ENCODE measurements at places on chromosomes 2 and 18.

DNA sequence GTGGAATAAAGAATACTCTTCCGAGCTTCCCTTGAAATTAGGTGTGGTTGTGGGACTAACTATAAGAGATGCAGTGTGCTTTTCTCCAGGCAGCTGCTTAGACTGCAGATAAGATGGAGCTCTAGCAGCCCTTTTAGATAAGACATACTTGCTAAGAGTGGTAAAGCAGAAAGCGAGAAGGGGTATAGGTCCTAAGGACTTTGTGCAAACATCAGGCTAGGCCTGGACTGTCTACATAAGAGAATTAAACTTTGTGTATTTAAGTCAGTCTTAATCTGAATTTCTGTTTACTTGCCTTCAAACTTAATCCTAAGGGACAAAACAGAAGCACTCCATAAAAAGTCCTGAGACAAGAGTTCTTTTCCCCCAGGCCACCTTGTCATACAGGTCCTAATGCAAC, 218.9 kb downstream of the RAB3GAP1 start:
- no peak for DNase-seq

DNA sequence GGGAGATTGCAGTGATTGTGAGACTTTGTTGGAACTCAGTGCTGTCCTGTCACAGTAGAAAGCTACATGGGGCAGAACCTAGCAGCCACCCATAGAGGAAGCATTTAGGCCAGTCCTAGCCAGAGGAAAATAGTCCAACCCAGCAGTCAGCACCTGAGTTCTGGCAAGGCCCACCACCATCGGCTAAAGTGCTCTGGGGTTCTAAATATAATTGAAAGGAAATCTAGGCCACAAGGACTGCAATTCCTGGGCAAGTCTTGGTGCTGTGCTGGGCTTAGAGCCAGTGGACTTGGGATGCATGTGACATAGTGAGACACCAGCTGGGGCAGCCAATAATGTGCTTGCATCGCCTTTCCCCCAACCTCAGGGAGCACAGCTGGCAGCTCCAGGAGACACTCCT, 28.9 kb upstream of the ACTR2 start:
- no peak for DNase-seq

DNA sequence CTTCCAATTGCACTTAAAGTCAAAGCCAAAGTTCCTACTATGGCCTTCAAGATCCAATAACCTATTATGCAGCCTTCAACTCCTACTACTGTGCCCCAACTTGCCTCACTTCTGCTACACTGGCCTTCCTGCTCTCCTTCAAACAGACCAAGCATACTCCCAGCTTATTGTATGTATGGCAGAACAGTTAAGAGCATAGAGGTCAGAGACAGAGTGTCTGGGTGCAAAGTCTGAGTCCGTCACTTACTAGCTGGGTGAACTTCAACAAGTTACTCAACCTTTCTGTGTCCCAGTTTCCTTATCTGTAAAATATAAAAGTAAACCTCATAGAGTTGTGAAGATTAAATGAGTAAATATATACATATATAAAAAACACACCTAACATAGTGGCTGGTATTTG, 37.2 kb downstream of the YES1 start:
- DNase-seq: no peak

DNA sequence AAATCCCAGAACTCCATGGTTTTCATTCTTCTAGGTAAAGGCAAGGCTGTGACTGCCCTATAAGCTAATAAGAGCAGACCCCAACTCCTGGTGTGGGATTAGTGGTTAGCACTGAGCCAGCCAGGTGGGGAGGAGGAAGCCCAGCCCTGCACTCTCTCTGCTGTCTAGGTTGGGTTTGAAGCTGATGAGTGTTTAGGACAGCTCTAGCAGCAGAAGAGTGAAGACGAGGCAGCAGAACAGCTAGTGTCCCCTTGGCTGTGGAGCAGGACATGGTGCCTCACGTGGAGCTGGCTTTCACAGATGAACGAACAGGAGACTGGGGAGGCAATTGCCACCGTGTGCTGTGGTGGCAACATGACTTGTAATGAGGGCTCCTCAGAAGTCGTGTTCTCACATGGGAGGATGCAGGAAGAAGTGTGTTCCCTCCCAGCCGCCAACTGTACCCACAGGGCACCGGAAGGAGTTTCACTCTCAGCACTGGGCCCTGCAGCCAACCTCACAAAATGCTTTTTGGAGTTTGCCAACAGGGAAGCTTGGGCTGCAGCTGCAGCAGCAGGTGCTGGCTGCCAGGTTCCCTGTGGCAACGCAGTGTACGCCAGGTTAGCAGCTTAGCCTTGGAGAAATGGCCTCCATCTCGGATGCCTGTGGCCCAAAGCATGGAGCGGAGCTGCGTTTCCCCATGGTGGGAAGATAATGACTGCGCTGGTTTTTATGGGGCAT, 328.2 kb downstream of the SETBP1 start:
- no peak for DNase-seq

GRCh38 chr18:8952769-8953760, 149.4 kb upstream of the NDUFV2 start:
- no peak for DNase-seq

DNA sequence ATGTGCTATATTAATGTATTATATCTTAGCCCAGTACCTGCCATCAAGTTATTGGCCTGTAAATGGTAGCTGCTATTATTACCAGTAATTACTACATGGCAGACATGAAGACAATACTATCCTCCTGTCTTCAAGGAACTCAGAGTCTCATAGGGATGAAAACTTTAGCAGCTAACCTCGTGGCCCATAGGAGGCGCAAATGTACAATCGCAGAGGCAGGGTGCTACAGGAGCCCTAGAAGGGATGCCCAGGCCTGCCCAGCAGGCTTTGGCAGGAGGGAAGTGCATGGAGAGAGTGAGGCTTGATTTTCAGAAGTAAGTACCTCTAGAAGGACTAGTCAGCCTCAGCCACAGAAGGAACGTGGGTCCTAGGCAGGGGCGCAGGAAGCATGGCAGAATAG, 44.7 kb upstream of the KIDINS220 start:
- no peak for DNase-seq

DNA sequence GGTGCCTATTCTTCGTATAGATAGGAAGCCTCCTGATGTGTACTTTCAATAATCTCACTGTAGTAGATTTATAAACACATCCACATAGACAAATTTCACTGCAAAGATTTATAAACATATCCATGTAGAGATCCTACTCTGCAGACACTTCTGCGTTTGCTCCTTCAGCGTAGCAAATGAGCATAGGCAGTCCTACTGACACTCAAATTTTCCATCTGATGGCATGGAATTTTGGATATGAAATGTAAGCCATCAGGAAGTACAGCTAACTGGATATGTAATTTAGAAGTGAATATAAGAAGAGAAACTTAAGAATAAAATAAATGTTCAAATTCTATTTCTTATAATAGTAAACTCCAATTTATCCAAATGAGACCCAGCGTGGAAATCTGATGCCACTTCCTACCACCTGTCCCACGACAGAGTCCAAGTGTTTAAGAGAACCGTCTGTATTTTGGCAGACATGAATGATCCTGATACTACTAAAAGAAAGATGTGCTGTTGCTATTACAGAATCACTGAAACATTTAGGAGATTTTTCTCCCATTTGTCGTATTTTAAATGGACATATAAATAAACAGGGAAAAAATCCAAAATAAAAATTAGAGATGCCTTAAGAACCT, 86.0 kb downstream of the DTNA start:
- DNase-seq: no peak

DNA sequence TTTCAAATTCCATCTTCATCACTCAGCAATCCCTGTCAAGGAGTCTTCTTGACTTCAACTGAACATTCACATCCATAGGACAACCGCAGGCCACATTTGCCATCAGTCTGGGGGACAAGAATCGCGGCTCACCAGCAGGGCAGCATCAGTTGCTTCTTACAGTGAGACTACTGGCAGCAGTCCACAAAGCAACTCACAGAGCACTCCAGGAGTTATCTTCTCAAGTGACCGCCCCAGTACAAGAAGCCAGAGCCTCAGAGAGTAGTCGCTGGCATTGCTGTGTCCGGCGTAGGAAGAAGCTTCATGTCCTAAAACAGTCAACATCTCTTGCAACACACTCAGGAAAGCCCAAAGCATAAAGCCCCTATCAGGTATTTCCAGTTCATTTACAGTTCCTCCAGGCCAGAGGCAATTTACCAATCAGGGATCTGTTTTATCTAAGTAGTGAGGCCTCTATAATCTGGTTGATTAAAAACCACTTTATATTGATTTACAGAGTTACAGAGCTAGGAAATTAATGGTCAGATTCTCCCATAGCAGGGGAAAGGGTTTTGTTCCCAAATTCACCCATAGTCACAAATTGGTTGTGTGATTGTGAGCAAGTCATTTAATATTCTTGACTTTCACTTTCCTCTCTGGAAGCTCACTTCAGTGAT, 177.3 kb downstream of the NBAS start:
- no peak for DNase-seq

- DNase-seq: no peak
Observed at GRCh38 chr18:515156-515815, 14.8 kb upstream of the COLEC12 start.

DNA sequence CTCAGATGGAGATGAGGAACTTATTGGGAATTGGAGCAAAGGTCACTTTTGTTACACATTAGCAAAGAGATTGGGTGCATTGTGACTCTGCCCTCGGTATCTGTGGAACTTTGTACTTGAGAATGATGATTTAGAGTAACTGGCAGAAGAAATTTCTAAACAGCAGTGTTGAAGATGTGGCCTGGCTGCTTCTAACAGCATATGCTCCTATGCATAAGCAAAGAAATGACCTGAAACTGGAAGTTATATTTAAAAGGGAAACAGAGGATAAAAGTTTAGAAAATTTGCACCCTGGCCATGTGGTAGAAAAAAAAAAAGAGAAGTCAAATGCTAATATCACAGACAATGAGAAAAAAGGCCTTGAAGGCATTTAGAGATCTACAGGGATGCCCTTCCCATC, 256.8 kb upstream of the ZC3H15 start:
- DNase-seq: no peak

Data from activated CD4-positive, CD25-positive, alpha-beta regulatory T cell (primary cell).